ENCODE measurements at places on chromosomes 13 and 19.
A peak's percentile ranks its signal among the peaks of the same experiment; 100 is the strongest.

DNA sequence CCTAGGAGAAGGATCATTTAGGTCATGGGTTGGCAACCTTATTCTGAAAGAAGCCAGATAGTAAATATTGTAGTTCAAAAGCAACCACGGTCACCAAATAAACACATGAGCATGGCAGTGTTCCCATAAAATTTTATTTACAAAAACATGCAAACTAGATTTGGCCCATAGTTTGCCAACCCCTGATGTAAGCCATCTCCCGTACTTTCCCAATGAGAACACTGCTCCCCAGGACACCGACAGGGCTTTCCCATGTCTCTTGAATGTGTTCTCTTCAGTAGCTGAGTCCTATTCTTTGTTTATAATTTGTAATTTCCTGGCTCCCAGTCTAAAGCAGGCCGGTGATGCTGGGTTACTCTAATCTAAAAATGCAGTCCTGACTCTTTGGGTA is 239.6 kb downstream of the LHFPL6 start:
- peaks cover 7% of the 10 kb centered on the region for H3K4me1 ChIP-seq
- no peak overlapping the region for H3K4me3 ChIP-seq
- no peaks in the 10 kb centered on the region for H3K36me3 ChIP-seq
- DNase-seq = no peak
- H3K27me3 ChIP-seq = no peaks in the 10 kb centered on the region

- DNase-seq = peak; percentile 22
- H3K4me3 ChIP-seq = no peak overlapping the region
- no peaks in the 10 kb centered on the region for H3K4me1 ChIP-seq
- H3K27me3 ChIP-seq = no peaks in the 10 kb centered on the region
Measured at GRCh38 chr13:107069108-107069776, 501.3 kb upstream of the ARGLU1 start.

DNA sequence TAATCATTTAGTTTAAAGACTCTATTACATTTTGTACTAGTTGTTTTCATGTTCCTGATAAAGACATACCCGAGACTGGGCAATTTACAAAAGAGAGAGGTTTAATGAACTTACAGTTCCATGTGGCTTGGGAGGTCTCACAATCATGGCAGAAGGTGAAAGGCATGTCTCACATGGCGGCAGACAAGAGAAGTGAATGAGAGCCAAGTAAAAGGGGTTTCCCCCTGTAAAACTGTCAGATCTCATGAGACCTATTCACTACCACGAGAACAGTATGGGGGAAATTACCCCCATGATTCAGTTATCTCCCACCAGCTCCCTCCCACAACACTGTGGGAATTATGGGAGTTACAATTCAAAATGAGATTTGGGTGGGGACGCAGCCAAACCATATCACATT is 129.2 kb downstream of the PAN3 start:
- peaks cover 50% of the 10 kb centered on the region for H3K36me3 ChIP-seq
- DNase-seq = no peak
- no peaks in the 10 kb centered on the region for H3K4me1 ChIP-seq
- no peaks in the 10 kb centered on the region for H3K27me3 ChIP-seq
- H3K27ac ChIP-seq = no peak overlapping the region
- H3K4me3 ChIP-seq = no peak overlapping the region

- no peaks in the 10 kb centered on the region for H3K36me3 ChIP-seq
- no peak for DNase-seq
- H3K4me1 ChIP-seq = peaks cover 16% of the 10 kb centered on the region
- H3K27ac ChIP-seq = no peak overlapping the region
- no peak overlapping the region for H3K4me3 ChIP-seq
Measured at GRCh38 chr13:104011505-104012241, 945.5 kb upstream of the SLC10A2 start.

- peaks cover 25% of the 10 kb centered on the region for H3K4me1 ChIP-seq
- H3K27ac ChIP-seq = peak overlapping the region; percentile 51
- no peaks in the 10 kb centered on the region for H3K27me3 ChIP-seq
- H3K36me3 ChIP-seq = peaks cover 22% of the 10 kb centered on the region
- DNase-seq = no peak
Measured at GRCh38 chr13:94602467-94602866, 810 bp downstream of the GPR180 start.

GRCh38 chr13:44806826-44807225 is 182.4 kb downstream of the NUFIP1 start:
- no peaks in the 10 kb centered on the region for H3K27me3 ChIP-seq
- no peak for DNase-seq
- peaks cover 30% of the 10 kb centered on the region for H3K4me1 ChIP-seq
- H3K36me3 ChIP-seq = no peaks in the 10 kb centered on the region
- no peak overlapping the region for H3K4me3 ChIP-seq

DNA sequence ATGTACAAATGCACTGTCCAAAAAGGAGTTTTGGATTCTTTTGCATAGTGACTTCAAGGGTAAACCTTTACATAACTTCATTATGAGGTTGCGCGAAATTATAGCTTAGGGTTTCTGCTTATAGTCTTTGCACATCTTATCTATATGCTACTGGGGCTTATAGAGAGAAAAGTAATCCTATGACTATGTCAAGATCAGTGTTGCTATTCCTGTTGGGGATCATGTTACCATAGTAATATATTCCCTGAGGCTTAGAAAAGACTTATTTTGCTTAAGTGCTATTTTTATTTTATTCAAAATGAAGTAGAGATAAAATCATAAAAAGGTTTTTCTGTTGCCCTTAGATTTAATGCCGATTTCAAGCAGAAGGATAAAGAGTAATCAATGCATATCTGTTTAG is 14.7 kb upstream of the POSTN start:
- H3K27me3 ChIP-seq = no peaks in the 10 kb centered on the region
- H3K27ac ChIP-seq = no peak overlapping the region
- H3K36me3 ChIP-seq = no peaks in the 10 kb centered on the region
- H3K4me3 ChIP-seq = no peak overlapping the region
- no peak for DNase-seq

DNA sequence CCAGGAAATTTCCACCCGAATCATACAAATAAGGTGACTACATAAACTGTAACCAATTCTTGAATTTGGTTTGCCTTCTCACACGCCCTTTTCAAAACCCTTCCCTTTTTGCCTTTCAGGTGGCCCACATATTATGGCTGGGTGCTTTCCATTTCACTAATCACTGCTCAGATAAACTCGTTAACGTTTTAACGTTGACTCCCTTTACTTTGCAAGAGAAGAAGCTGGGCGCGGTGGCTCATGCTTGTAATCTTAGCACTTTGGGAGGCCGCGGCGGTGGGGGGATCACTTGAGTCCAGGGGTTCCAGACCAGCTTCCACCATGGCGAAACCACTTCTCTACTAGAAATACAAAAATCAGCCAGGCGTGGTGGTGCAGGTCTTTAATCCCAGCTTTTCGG is 19.8 kb upstream of the ZNF91 start:
- H3K27me3 ChIP-seq = no peaks in the 10 kb centered on the region
- H3K4me1 ChIP-seq = no peaks in the 10 kb centered on the region
- H3K27ac ChIP-seq = no peak overlapping the region
- no peak for DNase-seq
- H3K36me3 ChIP-seq = no peaks in the 10 kb centered on the region
- no peak overlapping the region for H3K4me3 ChIP-seq

- H3K4me1 ChIP-seq = peaks cover 68% of the 10 kb centered on the region
- DNase-seq = no peak
- H3K36me3 ChIP-seq = peaks cover 60% of the 10 kb centered on the region
- H3K27me3 ChIP-seq = no peaks in the 10 kb centered on the region
Measured at GRCh38 chr13:45333977-45334922, 6.7 kb downstream of the TPT1 start.

- no peaks in the 10 kb centered on the region for H3K27me3 ChIP-seq
- H3K27ac ChIP-seq = no peak overlapping the region
- no peak overlapping the region for H3K4me3 ChIP-seq
- no peaks in the 10 kb centered on the region for H3K4me1 ChIP-seq
Measured at GRCh38 chr13:20093951-20094350, 66.9 kb downstream of the GJA3 start.

DNA sequence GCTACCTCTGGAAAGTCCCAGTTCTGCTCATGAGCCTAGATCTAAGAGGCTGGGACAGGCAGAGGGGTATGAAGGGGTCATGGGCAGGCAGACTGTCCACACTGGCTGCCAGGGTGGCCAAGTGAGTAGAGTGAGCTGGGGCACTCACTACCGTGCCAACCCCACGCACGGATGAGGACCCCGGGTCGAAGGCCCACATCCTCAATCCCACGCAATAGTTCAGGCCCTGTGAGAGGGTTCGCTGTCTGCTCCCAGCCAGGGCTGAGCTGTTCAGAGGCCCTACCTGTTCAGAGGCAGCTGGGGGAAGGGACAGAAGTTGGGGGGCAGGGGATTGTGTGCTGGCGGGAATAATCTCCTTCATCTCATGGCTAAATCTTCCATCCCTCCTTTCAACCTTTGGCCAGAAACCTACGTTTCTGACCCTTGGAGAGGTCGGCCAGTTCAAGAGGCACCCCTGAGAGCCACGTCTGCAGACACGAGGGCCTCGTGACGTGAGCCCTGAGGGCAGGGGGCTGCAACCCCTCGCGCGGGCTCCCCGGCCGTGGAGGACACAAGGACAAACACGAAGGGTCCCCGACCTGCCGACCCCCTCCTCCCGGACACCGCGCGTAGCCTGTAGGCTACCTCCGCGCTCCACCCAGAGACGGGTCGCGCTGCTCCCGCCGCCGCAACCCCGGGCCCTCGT is 1.0 kb upstream of the RPS5 start:
- DNase-seq = no peak
- peaks cover 18% of the 10 kb centered on the region for H3K4me1 ChIP-seq
- H3K36me3 ChIP-seq = peaks cover 53% of the 10 kb centered on the region
- no peaks in the 10 kb centered on the region for H3K27me3 ChIP-seq
- H3K27ac ChIP-seq = peak overlapping the region; percentile 98

GRCh38 chr19:39406656-39407409 is at the start of gene ZFP36:
Gene ZFP36 (plus strand): TSS chr19:39406847. CDS start chr19:39406905, 58 bp downstream.
- H3K36me3 ChIP-seq = peaks cover 60% of the 10 kb centered on the region
- H3K4me1 ChIP-seq = peaks cover 37% of the 10 kb centered on the region
- peak within 1 kb of the TSS; percentile 92 for H3K27ac ChIP-seq
- peak; percentile 90 for DNase-seq
- H3K4me3 ChIP-seq = peak within 1 kb of the TSS; percentile 94

DNA sequence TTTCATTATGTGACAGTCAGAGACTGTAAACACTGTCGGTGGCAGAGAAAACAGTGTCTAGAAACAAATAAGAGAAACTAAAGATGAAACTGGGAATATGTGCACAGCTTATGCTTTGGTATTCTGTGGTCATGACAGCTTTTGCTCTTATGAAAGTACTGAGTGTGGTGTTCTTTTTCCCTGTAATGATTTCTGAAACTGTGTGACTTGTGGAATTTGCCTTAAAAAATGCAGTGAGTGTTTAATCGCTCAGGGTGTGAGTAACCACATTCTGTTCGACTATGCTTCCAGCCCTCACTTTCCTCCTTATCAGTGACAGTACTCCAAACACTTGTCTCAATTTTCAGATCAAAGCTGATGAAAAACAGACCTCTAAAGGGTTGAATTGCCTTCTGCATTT is 66.9 kb upstream of the DIAPH3 start:
- H3K4me3 ChIP-seq = no peak overlapping the region
- peaks cover 60% of the 10 kb centered on the region for H3K27me3 ChIP-seq
- H3K4me1 ChIP-seq = no peaks in the 10 kb centered on the region
- no peak overlapping the region for H3K27ac ChIP-seq
- DNase-seq = no peak

- H3K4me3 ChIP-seq = no peak overlapping the region
- peaks cover 8% of the 10 kb centered on the region for H3K4me1 ChIP-seq
- DNase-seq = peak; percentile 74
- H3K27ac ChIP-seq = no peak overlapping the region
- H3K36me3 ChIP-seq = peaks cover 5% of the 10 kb centered on the region
- H3K27me3 ChIP-seq = no peaks in the 10 kb centered on the region
Measured at GRCh38 chr19:46009530-46010510, 13.0 kb downstream of the PGLYRP1 start.

- no peaks in the 10 kb centered on the region for H3K4me1 ChIP-seq
- H3K36me3 ChIP-seq = no peaks in the 10 kb centered on the region
- no peak overlapping the region for H3K4me3 ChIP-seq
- H3K27ac ChIP-seq = no peak overlapping the region
- no peak for DNase-seq
Measured at GRCh38 chr19:32852216-32852615, 17.4 kb downstream of the SLC7A9 start.

DNA sequence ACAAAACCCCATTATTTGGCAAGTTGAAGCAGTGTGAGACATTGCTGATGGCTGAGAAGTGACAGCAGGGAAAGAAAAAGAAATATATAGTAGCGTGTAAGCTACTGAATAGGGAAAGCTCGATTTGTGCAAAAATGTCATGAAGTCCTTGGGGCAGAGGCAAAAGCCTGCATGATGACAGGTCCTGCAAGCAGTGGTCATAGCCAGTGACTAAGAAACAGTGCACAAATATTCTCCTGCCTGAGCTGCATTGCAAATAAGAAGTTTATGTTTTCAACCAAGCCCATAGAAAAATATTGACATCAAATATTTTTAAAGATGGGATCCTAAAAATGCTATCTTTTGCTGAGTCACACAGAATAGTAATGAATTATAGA is 270.0 kb downstream of the SLITRK6 start:
- H3K4me1 ChIP-seq = peaks cover 10% of the 10 kb centered on the region
- no peaks in the 10 kb centered on the region for H3K36me3 ChIP-seq
- no peak overlapping the region for H3K27ac ChIP-seq
- DNase-seq = no peak

DNA sequence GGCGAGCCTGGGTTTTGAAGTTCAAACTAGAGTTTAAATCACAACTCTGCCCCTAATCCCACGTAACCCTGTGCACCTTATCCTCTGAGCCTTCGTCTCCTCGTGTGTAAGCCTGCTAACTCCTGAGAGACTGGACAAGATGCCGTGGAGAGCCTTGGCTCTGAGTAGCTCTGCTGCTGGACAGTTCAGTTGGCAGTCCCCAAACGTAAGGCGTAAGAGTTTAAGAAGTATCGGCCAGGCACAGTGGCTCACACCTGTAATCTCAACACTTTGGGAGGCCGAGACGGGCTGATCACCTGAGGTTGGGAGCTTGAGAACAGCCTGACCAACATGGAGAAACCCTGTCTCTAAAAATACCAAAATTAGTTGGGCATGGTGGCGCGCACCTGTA is 4.7 kb upstream of the CD79A start:
- peaks cover 70% of the 10 kb centered on the region for H3K36me3 ChIP-seq
- no peak overlapping the region for H3K27ac ChIP-seq
- peaks cover 8% of the 10 kb centered on the region for H3K4me1 ChIP-seq
- H3K27me3 ChIP-seq = no peaks in the 10 kb centered on the region
- peak overlapping the region; percentile 28 for H3K4me3 ChIP-seq

DNA sequence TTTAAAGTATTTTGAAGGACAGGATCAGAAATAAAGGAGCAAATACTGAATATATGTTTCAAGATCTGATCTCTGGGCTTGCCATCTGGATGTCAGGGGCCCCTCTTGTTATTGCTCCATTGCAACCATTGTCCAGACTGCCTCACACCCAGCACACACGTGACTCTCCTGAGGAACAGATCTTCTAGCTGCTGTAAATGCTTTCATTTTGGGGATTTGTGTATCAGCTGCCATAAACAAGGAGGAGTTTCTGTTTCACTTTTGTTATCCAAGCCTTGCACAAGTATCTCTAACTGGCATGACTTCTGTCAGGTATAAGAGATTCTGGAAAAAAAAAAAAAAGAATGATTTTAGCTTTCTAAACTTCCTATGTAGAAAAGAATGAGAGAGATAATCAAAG is 1624.1 kb upstream of the PRR20A start:
- no peak for DNase-seq
- H3K4me1 ChIP-seq = no peaks in the 10 kb centered on the region
- no peaks in the 10 kb centered on the region for H3K36me3 ChIP-seq
- no peak overlapping the region for H3K4me3 ChIP-seq

GRCh38 chr19:18029617-18030338 is 21.8 kb downstream of the ARRDC2 start:
- no peaks in the 10 kb centered on the region for H3K4me1 ChIP-seq
- no peaks in the 10 kb centered on the region for H3K27me3 ChIP-seq
- DNase-seq = peak; percentile 66
- H3K36me3 ChIP-seq = no peaks in the 10 kb centered on the region
- peak overlapping the region; percentile 16 for H3K27ac ChIP-seq

GRCh38 chr19:15437355-15438123 is 12.2 kb downstream of the WIZ start:
- H3K4me3 ChIP-seq = no peak overlapping the region
- peaks cover 6% of the 10 kb centered on the region for H3K4me1 ChIP-seq
- no peaks in the 10 kb centered on the region for H3K36me3 ChIP-seq
- DNase-seq = no peak

Data from MCF 10A (cell line).